ENCODE measurements at places on chromosomes 12 and 14. TPM values are rescaled to one million over a fixed set of nuclear protein-coding genes. Genes with fewer than 3 reads are reported as not detected.

- H3K36me3 ChIP-seq, result no peaks in the 10 kb centered on the region
- peaks cover 11% of the 10 kb centered on the region for H3K4me1 ChIP-seq
- H3K4me3 ChIP-seq, result no peak overlapping the region
- no peaks in the 10 kb centered on the region for H3K27me3 ChIP-seq
- DNase-seq, result no peak
Measured at GRCh38 chr12:49404956-49405355, 37.7 kb downstream of the SPATS2 start.

- no peak overlapping the region for H3K27ac ChIP-seq
- DNase-seq, result no peak
- H3K27me3 ChIP-seq, result no peaks in the 10 kb centered on the region
- no peak overlapping the region for H3K4me3 ChIP-seq
Measured at GRCh38 chr12:45343269-45344051, 127.6 kb downstream of the ANO6 start.

- no peak for DNase-seq
- H3K4me3 ChIP-seq, result no peak overlapping the region
- H3K27me3 ChIP-seq, result no peaks in the 10 kb centered on the region
- H3K36me3 ChIP-seq, result no peaks in the 10 kb centered on the region
- no peak overlapping the region for H3K27ac ChIP-seq
Measured at GRCh38 chr14:97692084-97692483, 894.9 kb downstream of the VRK1 start.

Gene AICDA
- total RNA-seq, result not detected

Gene SDR39U1
- 16.1 TPM for total RNA-seq

Data from esophagus squamous epithelium (tissue), 5 donors.